IgD-negative memory B cell (primary cell): ENCODE measurements at places on chromosomes 2 and 18. TPM values are rescaled to one million over a fixed set of nuclear protein-coding genes. Genes with fewer than 3 reads are reported as not detected.

Gene MLPH
- not detected for polyA plus RNA-seq

Gene GULP1
- polyA plus RNA-seq: not detected

Gene SAG
- not detected for polyA plus RNA-seq

Gene CROCC2
- not detected for polyA plus RNA-seq

Gene DSC3
- not detected for polyA plus RNA-seq

Gene KCNK3
- not detected for polyA plus RNA-seq

Gene GCG
- polyA plus RNA-seq: not detected

Gene MRPS9
- polyA plus RNA-seq: 33.6 TPM

Gene PIAS2
- 15.8 TPM for polyA plus RNA-seq

Gene ACMSD
- not detected for polyA plus RNA-seq

Gene ZAP70
- 4.6 TPM for polyA plus RNA-seq
